ENCODE measurements at places on chromosomes 2 and 18.

DNA sequence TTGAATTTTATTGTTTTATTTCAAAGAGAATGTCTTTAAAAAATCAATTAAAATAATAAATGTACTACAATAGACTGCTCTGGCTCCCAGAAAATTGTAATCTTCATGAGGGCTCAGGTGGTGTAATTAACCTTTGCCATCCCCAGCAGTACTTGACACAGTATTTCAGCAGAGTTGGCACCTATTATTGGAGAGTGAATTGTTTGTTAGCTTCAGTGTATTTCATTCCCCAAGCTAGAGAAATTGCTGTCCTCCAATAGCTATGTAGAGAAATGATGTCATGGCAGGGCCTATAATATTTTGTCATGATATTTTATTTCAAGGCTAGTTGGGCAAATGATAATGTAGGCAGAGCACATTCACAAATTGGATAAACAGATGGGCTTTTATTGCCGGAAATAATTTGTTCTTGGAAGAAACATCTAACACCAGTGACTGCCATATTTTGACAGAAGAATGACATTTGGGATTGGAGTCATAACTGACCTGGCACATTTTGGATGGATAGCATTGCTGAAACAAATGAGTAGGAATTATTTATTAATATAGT, 712.0 kb upstream of the NXPH2 start:
- no peaks in the 10 kb centered on the region for H3K36me3 ChIP-seq
- no peaks in the 10 kb centered on the region for H3K4me1 ChIP-seq
- H3K27ac ChIP-seq: no peak overlapping the region
- no peak for DNase-seq
- no peaks in the 10 kb centered on the region for H3K27me3 ChIP-seq

GRCh38 chr2:28661589-28662001, 90.0 kb upstream of the PPP1CB start:
- no peak overlapping the region for H3K4me3 ChIP-seq
- H3K4me1 ChIP-seq: no peaks in the 10 kb centered on the region
- DNase-seq: no peak
- H3K27me3 ChIP-seq: peaks cover 5% of the 10 kb centered on the region
- no peak overlapping the region for H3K27ac ChIP-seq

- no peaks in the 10 kb centered on the region for H3K27me3 ChIP-seq
- H3K4me3 ChIP-seq: no peak overlapping the region
- H3K4me1 ChIP-seq: peaks cover 29% of the 10 kb centered on the region
- H3K27ac ChIP-seq: no peak overlapping the region
Measured at GRCh38 chr2:45681675-45682074, 30.2 kb downstream of the PRKCE start.

DNA sequence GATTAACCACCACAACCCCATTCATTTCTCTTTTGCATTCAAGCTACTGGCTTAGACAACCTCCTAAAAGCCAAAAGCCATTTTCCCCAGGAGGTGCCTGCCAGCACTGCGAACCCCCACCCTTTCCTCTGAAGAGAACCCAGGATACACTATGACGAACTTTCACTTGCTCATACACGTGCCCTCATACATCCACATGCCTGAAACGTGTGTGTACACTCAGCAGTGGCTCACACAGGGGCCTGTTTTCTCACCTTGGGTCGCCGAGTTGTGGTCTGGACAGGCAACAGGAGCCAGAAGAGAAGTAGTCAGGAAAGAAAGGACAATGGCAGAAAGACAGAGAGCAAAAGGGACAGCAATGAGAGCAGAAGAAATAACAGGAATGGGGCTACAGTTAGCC, 7.4 kb downstream of the DCTN1 start:
- H3K36me3 ChIP-seq: peaks cover 48% of the 10 kb centered on the region
- H3K27me3 ChIP-seq: no peaks in the 10 kb centered on the region
- H3K4me1 ChIP-seq: peaks cover 8% of the 10 kb centered on the region

DNA sequence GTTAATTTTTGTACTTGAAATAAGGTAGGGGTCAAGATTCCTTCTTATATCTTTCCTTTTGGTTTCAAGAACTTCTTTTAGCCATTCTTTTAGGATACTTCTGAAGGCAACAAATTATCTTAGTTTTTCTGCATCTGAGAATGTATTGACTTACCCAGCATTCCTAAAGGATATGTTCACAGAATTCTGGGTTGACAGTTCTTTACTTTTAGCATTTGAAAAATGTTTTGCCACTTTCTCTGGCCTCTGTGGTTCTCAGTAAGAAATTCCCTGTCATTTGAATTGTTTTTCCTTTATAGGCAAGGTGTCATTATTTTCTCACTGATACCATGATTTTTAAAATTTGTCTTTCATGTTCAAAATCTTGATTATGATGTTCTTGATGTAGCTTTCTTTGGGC, 162.4 kb downstream of the GALNT1 start:
- H3K4me1 ChIP-seq: no peaks in the 10 kb centered on the region
- peaks cover 3% of the 10 kb centered on the region for H3K27me3 ChIP-seq
- DNase-seq: no peak
- no peak overlapping the region for H3K4me3 ChIP-seq
- H3K27ac ChIP-seq: no peak overlapping the region
- H3K36me3 ChIP-seq: peaks cover 1% of the 10 kb centered on the region

DNA sequence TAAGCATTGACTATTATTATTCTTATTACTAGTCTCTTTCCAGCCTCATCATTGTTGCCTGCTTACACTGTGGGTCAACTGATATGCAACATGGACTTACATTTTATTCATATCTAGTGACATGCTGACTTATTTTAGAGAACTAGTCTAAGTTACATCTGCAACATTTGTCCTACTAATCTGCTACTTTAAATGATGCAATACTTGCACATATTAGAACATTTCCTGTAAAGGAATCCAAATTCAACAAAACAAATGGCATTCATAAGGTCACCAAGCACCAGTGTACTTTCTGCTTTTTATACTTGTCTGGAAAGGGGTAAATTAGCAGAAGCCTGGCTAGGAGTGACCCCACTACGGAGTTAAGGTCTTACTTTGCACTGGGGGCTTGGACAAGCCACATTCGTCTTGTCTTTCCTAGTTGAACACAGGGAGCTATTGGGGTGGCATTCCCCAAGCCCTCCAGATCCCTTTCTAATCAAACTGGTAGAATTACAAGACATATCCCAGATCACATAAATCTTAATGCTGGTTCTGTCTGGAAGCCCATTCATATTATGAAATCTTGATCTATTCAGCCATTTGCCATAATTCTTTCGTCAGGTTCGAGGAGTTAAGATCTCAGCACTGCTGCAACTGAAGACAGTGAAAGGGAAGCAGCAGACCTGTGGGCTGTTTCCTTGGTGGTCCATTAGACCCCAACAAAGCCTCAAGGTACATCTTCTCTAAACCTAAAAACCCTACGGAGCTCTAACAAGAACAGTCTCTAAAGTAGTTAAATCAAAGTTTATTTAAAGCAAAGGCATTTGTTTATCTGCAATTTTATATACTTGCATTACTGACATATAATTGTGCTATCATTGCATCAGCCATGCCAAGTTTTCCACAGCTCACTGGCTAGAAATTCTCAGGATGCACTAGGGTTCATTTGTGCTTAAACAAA, 49.9 kb upstream of the RTN4 start:
- no peak for DNase-seq
- H3K27me3 ChIP-seq: no peaks in the 10 kb centered on the region
- peaks cover 3% of the 10 kb centered on the region for H3K4me1 ChIP-seq
- H3K27ac ChIP-seq: no peak overlapping the region
- H3K4me3 ChIP-seq: no peak overlapping the region

- DNase-seq: no peak
- H3K4me3 ChIP-seq: no peak overlapping the region
- H3K4me1 ChIP-seq: no peaks in the 10 kb centered on the region
- no peaks in the 10 kb centered on the region for H3K27me3 ChIP-seq
- no peak overlapping the region for H3K27ac ChIP-seq
Measured at GRCh38 chr2:199115169-199115568, 342.6 kb downstream of the SATB2 start.

DNA sequence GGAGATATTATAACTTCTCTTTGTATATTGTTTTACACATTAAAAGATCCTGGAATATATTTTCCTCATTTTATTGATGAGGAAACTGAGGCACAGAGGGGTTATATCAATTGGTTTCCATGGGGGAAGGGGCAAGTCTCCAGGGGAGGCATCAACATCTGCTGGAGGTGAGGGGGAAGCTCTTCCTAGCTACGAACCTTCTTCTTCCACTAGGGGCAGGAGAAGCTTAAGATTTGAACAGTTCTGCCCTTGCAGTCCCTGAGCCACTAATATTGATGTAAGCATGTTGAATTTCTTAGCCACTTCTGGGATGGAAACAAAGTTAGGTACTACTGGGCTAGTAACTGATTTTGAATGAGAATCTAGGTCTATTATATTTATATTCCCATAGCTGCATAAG, 140.1 kb upstream of the AQP4 start:
- no peak overlapping the region for H3K4me3 ChIP-seq
- DNase-seq: no peak
- no peaks in the 10 kb centered on the region for H3K36me3 ChIP-seq
- no peak overlapping the region for H3K27ac ChIP-seq

GRCh38 chr2:221567809-221568208, 4.3 kb downstream of the EPHA4 start:
- no peak overlapping the region for H3K4me3 ChIP-seq
- peak overlapping the region; percentile 43 for H3K27ac ChIP-seq
- H3K4me1 ChIP-seq: peaks cover 34% of the 10 kb centered on the region
- peaks cover 10% of the 10 kb centered on the region for H3K27me3 ChIP-seq

GRCh38 chr2:46460241-46460921, 19.0 kb upstream of the TMEM247 start:
- no peak for DNase-seq
- H3K4me1 ChIP-seq: peaks cover 17% of the 10 kb centered on the region
- H3K4me3 ChIP-seq: no peak overlapping the region
- peaks cover 10% of the 10 kb centered on the region for H3K27me3 ChIP-seq
- H3K36me3 ChIP-seq: no peaks in the 10 kb centered on the region
- no peak overlapping the region for H3K27ac ChIP-seq

DNA sequence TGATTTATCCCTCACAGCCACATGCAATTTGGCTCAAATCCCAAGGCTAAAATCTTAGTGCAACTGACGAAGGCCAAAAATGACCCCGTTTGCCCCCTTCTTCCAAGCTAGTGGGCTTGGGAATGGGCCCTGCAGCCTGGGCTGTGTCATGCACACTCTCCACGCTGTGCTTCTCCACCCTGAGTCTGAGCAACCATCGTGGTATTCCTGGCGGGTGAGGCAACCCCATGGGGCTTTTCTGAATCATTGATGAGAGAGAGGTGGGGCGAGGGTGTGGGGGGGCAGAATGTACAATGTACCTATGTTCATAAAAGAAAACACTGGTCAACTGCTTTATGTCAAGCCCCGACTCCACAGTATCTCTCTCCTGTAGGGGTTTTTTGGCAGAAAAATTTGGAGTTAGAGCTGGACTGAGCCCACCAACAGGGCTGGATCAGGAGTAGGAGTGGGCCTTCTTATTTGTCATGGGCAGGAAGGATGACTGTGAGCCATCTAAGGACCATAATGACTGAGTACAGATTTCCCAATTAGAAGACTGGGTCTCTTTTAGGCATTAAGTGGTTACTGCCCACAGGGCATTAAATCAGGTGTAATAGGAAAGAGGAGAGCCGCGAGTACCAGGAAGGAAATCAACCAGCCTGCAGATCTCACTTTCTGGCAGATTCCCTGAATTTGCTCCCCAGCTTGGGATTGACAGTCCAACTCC, 8.9 kb downstream of the SULT1C2 start:
- H3K4me1 ChIP-seq: peaks cover 2% of the 10 kb centered on the region
- H3K27me3 ChIP-seq: peaks cover 8% of the 10 kb centered on the region
- DNase-seq: no peak
- no peak overlapping the region for H3K4me3 ChIP-seq

- peaks cover 3% of the 10 kb centered on the region for H3K36me3 ChIP-seq
- H3K4me3 ChIP-seq: no peak overlapping the region
- no peak for DNase-seq
- H3K27me3 ChIP-seq: no peaks in the 10 kb centered on the region
Measured at GRCh38 chr2:65608916-65609315, 176.5 kb upstream of the SPRED2 start.

GRCh38 chr2:230840301-230840700, 24.4 kb upstream of the ITM2C start:
- no peak for DNase-seq
- H3K27ac ChIP-seq: no peak overlapping the region
- peaks cover 3% of the 10 kb centered on the region for H3K27me3 ChIP-seq
- peaks cover 3% of the 10 kb centered on the region for H3K36me3 ChIP-seq
- no peaks in the 10 kb centered on the region for H3K4me1 ChIP-seq

GRCh38 chr18:42305869-42306593, 351.0 kb downstream of the PIK3C3 start:
- H3K4me1 ChIP-seq: no peaks in the 10 kb centered on the region
- DNase-seq: no peak
- H3K36me3 ChIP-seq: no peaks in the 10 kb centered on the region
- H3K27ac ChIP-seq: no peak overlapping the region
- no peak overlapping the region for H3K4me3 ChIP-seq
- peaks cover 5% of the 10 kb centered on the region for H3K27me3 ChIP-seq

GRCh38 chr2:119837759-119838158, 78.0 kb downstream of the PTPN4 start:
- H3K27ac ChIP-seq: no peak overlapping the region
- H3K4me1 ChIP-seq: peaks cover 19% of the 10 kb centered on the region
- DNase-seq: no peak
- H3K27me3 ChIP-seq: no peaks in the 10 kb centered on the region
- H3K36me3 ChIP-seq: peaks cover 9% of the 10 kb centered on the region

DNA sequence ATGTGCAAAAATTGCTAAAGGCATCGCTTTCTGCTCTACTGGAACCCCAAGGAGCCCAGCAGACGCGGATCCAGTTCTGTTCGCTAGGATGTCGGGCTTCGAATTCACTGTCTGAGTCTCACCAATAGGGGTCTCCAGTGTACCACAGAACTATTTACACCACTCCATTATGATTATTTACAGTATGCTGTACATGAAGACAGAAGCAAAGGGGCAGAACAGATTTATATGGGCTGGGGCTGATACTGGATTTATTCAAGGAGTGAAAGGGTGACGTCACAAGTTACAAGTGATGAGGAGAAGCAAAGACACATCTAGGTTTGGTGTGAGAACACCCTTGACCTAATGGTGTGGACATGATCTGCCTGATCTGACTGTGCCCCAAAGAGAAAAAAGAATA, 185.3 kb upstream of the ATP5MC3 start:
- peaks cover 3% of the 10 kb centered on the region for H3K27me3 ChIP-seq
- no peak for DNase-seq
- H3K4me3 ChIP-seq: no peak overlapping the region
- H3K27ac ChIP-seq: no peak overlapping the region

- H3K27ac ChIP-seq: no peak overlapping the region
- no peaks in the 10 kb centered on the region for H3K4me1 ChIP-seq
- no peaks in the 10 kb centered on the region for H3K27me3 ChIP-seq
- H3K4me3 ChIP-seq: no peak overlapping the region
Measured at GRCh38 chr2:121245120-121245820, 39.7 kb downstream of the TFCP2L1 start.

- H3K4me3 ChIP-seq: no peak overlapping the region
- H3K27me3 ChIP-seq: peaks cover 3% of the 10 kb centered on the region
- H3K27ac ChIP-seq: no peak overlapping the region
Measured at GRCh38 chr18:32301976-32302743, 112.3 kb downstream of the MEP1B start.

- H3K27ac ChIP-seq: peak overlapping the region; percentile 81
- H3K4me3 ChIP-seq: peak overlapping the region; percentile 78
- peak; percentile 23 for DNase-seq
Measured at GRCh38 chr2:75431763-75432162, 129.0 kb downstream of the EVA1A start.

- peaks cover 10% of the 10 kb centered on the region for H3K4me1 ChIP-seq
- no peak for DNase-seq
- H3K27me3 ChIP-seq: no peaks in the 10 kb centered on the region
- no peak overlapping the region for H3K4me3 ChIP-seq
Measured at GRCh38 chr2:31813016-31813415, 197.8 kb downstream of the MEMO1 start.

- no peaks in the 10 kb centered on the region for H3K4me1 ChIP-seq
- no peak overlapping the region for H3K4me3 ChIP-seq
- no peaks in the 10 kb centered on the region for H3K27me3 ChIP-seq
- H3K36me3 ChIP-seq: no peaks in the 10 kb centered on the region
- H3K27ac ChIP-seq: no peak overlapping the region
Measured at GRCh38 chr18:76459687-76460350, 35.2 kb downstream of the ZNF516 start.

Measured in memory B cell (primary cell).